Activated CD4-positive, alpha-beta T cell treated with anti-CD3 and anti-CD28 coated beads, Interleukin-2, amount 50 U/mL, for 16 hours (primary cell): ENCODE measurements at places on chromosomes 1 and 21.

DNA sequence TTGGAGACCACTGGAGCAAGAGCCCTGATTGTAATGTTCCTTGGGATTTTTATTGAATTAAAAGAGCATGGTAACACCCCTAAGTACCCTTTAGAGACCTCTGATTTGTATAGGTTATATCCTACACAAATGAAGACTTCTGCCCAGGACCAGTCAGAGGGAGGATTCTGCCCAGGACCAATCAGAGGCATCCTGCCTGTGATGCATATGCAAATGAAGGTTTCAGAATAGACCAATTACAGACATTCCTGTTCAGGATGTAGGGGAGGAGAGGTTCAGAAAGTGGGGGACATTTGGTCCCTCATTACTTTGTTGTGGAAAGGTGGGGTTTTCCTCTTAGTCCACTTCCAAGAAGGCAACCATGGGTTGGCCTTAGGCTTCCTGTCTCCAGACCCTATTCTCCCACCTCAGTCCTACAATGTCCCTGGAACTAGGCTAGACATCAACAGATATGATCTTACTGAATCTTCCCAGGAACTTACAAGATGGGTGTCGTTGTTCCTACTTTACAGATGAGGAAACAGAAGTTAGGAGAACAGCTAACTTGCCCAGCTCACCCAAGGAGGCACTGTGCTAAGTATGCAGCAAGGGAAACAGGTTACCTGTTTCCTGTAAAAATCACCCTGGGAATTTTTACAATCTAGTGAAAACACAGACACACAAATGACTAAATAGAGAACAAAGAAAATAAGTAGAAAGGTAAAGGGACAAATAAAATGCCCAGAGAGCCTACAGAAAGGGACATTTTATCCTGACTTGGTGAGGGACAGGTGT is 36.8 kb upstream of the SFPQ start:
- no peak for DNase-seq

GRCh38 chr21:31173881-31174555 is 135.7 kb upstream of the KRTAP19-8 start:
- DNase-seq = no peak

DNA sequence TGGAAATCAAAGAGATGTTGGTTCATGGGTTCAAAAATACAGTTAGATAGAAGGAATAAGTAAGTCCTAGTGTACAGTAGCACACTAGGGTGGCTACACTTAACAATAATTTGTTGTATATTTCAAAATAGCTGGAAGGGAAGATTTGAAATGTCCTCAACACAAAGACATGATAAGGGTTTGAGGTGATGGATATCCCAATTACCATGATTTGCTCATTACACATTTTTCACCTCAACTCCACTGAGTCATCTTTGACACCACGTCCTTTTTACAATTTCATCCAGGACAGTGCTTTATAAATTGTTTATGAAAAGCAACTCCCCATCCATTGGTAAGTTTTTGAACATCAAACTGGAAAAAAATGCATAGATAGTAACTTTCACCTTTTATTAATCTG is 208.3 kb downstream of the ZC3H11B start:
- DNase-seq = no peak

- no peak for DNase-seq
Observed at GRCh38 chr1:85708829-85709227, 595 bp upstream of the ZNHIT6 start.

GRCh38 chr21:38511662-38512243 is 13.5 kb upstream of the ERG start:
- DNase-seq = no peak

GRCh38 chr1:1780598-1781525 is 2.6 kb upstream of the NADK start:
- no peak for DNase-seq

- no peak for DNase-seq
Observed at GRCh38 chr1:36884029-36884701, 150.2 kb downstream of the GRIK3 start.

- no peak for DNase-seq
Observed at GRCh38 chr1:225658041-225658440, 5.1 kb upstream of the ENAH start.

DNA sequence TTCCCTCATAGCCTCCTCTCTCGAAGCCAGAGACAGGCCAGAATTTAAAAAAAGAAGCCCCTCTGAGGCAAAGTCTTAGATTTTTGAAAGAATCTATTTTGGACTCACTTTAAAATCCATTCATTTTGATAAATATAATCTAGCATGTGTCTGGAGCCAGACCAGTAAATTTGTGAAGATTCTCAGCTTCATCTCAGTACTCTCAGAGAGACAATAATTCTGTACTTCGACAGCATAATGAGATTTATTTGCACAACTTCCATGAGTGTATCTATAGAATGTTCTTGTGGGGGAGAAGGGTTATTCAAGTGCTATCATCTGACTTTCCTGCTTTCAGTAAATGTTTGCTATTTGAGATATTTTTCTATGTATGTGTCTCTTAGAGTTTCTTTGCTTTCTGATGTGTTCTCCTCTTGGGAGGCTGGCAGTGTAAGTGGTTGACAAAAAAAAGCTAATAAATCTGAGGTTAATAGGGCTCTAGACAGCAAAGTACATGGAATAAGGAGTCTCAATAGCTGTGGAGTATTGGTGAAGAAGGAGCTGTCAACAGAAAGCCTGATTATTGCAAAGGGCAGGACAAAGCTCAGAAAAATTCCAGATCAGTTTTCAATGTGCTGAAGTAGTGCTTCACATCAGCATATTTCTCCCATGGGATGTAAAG is 223.0 kb downstream of the PTBP2 start:
- no peak for DNase-seq

- DNase-seq = no peak
Observed at GRCh38 chr1:79204779-79205479, 198.4 kb upstream of the ADGRL4 start.

- no peak for DNase-seq
Observed at GRCh38 chr1:14941864-14942263, 211.7 kb upstream of the TMEM51 start.

- DNase-seq = peak; percentile 61
Observed at GRCh38 chr1:230167419-230167852, 100.4 kb downstream of the GALNT2 start.

DNA sequence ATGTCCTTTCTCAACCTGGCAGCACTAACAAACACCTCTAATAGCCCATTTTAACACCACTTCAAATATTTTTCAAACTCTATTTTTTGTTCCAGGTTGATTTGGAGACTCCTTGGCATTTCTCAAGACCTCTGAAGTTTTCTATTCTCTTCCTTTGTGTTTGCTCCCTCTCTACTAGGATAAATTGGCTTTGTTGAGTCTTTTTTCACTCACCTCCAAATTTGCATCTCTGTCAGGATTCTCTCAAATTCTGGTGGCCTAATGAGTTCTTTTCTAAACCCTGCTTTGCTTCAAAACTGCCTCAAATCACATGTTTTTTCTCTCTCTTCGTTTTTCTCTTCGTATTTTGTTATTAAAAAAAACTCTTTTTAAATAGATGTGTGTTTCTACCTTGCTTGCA is 582.2 kb upstream of the ADGRL4 start:
- DNase-seq = no peak

GRCh38 chr1:3355089-3355488 is 99.4 kb upstream of the ARHGEF16 start:
- no peak for DNase-seq

GRCh38 chr1:179785031-179785431 is 41.9 kb downstream of the FAM163A start:
- DNase-seq = no peak

GRCh38 chr1:80659161-80659560 is 1141.6 kb upstream of the ADGRL2 start:
- DNase-seq = no peak

DNA sequence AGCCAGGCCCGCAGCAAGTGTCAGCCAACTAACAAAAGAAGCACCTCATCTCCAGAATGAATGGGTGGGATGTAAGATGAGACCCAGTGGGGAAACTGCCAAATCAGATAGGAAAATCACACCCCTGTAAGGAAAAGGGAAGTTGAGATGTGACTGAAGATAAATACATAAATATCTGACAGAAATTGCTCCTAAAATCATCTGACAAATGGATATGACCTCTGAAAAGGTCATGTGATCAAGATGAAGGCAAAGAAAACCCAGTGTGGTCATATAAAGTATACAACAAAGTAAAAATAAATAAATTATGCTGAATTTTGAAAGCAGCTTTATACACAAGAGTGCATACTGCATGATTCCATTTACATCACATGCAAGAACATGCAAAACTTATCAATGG is 12.7 kb downstream of the SIPA1L2 start:
- no peak for DNase-seq

DNA sequence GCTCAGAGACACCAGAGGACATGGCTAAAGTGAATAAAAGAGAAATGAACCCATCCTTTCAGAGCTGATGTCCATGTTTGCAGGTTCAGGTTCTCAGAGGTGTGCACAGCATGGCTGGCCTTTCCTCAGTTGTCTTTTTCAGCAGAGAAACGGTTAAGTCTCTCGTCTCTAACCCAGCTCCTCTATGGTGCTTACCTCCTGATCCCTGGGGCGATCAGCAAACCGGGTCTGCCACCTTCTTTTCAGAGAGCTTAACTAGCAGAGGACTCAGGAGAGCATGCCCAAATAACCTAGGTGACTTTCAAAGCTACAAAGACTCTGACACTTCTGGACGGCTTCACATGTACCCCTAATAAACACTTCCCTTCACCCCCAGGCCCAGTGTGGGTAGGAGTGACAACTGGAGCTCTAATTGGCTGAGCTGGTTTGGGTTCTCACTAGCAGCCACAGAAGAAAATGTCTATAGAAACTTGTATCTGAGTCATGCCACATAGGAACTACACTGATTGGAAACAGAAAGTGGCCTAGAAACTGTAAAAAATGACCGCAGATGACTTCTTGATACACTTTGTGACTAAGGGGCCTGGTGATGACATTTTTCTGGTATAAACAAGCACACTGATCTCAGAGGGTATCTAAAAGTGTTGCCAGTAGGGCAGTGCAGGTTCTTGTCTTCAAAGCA is at the start of gene AIM2:
Gene AIM2 (minus strand): TSS at position 329 of the 682 bp plus-strand sequence. CDS start 3,267 bp downstream, outside the sequence.
- DNase-seq = peak; percentile 94

DNA sequence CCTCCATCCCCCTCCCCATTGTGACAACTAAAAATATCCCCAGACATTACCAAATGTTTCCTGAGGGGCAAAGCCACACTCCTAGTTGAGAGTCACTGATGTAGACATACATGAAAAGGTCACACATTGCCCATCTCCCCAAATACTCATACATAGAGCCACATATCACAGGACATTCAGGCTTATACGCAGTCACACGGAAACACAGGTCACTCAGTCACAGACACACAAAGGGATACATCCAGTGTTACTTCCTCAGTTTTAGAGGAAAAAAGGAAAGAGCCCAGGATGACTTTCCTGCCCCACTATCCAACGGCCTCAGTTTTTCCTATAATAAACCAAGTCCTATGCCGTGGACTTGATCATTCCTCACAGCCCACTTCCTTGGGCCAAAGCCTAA is 1.9 kb downstream of the SLC39A1 start:
- DNase-seq = no peak

- no peak for DNase-seq
Observed at GRCh38 chr1:64775113-64775512, 30.2 kb downstream of the RAVER2 start.

- DNase-seq = peak; percentile 41
Observed at GRCh38 chr21:45767071-45768006, 123.8 kb downstream of the PCBP3 start.

- DNase-seq = no peak
Observed at GRCh38 chr1:164880199-164880598, 321.2 kb downstream of the PBX1 start.

DNA sequence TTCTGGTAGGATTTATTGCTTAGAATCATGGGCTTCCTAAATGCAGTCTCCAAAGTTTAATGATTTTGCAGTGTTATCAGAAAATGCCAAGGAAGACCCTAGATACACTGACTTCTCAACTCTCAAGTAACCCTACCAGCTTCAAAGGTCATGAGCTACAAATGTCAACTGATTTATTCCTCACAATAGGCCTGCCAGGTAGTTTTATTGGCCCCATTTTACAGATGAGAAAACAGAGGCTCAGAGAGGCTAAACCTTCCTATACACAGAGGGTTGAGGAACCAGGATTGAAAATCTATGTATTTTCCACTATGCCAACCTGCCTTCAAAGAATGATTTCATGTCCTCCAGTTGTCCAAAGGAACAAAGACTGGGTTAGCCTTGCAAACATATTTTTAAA is 384.4 kb upstream of the POU3F1 start:
- DNase-seq = no peak

- DNase-seq = no peak
Observed at GRCh38 chr1:241749041-241749944, 97.2 kb downstream of the WDR64 start.

DNA sequence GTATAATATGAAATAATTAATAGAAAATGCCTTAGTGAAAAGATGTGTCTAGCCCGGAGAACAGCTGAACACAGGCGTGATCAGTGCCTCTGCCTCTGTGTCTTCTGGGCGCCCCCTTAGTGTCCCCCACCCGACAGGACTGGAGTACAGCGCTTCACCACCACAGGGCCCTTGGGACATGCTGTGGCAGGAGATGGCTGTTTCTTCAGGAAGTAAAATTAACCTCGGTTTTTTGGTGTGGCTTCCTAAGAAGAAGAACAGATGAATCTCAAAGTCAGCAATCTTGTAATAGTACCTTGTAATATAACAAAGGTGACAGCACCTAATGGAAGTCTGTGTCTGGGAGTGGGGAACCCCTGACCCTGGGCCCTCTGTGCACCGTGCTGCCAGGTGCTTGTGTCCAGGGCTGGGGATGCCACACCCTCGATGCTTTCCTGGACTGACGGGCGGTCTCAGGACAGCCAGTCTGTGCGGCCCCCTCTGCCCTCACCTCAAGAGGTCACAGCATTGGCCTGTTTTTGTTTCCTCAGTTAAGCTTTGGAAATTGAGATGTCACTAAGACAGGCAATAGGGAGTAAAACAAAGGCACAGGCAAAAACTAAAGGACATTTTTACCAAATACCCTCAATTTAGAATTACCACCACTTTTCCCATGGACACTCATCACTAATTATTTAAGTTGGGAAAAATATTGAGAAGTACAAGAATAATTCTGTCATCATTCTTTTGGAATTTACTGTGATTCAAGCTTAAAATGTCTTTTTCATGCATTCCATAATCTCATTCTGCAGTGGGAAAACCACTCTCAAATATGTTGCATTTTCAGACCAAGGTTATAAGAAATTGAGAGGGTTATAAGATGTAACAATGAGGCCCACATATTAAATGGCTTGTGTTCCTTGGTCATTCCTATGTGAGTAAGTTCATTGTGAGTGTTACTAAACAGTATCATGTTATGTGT is 79.3 kb downstream of the ADARB1 start:
- DNase-seq = no peak

DNA sequence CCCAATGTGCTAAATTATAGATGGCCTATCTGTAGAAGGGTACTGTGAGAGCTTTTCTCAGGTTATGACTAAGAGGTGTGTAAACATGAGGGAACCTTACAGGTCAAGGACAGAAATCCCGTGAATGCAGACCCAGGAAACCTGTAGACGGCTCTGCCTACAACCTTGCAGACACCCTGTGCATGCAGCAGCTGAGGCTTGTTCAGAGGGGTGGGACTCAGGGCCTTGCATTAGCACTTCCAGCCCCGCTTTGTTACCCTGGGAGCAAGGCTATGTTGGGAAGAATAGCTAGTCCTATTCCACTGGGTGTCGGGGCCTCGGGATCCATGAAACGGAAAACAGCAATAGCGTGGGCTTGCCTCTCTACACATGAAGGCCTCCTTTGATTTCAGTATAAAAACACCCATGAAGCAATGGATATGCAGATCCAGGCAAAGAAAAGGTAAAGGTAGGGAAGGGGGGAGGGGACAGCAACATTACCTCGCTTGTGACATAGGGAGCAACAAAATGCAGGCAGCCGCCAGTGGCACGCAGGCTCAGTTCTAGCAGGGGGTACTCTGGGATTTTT is 9.5 kb upstream of the NDUFS5 start:
- DNase-seq = no peak

- DNase-seq = no peak
Observed at GRCh38 chr1:60573726-60574409, 500.3 kb upstream of the C1orf87 start.
